ENCODE measurements at places on chromosomes 11 and 22.

DNA sequence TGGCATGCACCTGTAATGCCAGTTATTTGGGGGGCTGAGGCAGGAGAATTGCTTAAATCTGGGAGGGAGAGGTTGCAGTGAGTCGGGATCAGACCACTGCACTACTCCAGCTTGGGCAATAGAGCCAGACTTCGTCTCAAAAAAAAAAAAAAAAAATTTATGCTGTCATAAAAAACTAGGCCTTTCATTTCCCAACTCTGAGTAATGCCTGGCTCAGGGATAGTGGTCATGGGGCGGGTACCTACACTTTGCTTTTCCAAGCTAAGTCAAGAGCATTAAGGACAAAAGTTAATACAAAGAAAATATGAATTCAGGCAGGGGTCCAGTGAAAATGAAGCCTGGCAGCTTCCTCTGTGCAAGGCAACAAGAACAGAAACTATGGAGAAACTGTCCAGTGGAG lies 16.3 kb downstream of the CPSF7 start:
- DNase-seq = no peak

DNA sequence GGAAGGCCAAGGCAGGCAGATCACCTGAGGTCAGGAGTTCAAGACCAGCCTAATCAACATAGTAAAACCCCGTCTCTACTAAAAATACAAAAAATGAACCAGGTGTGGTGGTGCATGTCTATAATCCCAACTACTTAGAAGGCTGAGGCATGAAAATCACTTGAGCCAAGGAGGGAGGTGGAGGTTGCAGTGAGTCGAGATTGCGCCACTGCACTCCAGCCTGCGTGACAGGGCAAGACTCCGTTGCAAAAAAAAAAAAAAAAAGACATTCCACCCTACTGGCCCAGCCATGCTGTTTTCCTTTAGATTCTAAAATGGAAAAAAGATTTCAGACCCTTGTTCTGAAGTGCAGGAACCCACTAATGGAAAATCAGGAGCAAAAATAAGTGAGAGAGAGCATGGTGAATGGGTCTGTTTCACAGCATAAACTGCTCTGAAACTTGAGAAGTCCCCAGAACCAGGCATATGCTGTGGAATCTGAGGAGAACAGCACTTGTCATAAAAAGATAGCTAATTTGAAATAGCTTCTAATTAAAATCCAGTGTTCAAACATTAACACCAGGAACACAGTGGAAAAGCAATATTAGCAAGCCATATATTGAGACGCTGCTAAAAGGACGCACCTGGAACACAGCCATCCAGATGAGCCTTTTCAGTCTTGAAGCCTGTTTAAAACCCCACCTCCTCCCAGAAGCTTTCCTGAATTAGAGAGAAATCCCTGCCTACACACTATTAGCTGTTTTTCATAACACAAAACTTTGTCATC lies 66.3 kb upstream of the CHRM4 start:
- DNase-seq = no peak

DNA sequence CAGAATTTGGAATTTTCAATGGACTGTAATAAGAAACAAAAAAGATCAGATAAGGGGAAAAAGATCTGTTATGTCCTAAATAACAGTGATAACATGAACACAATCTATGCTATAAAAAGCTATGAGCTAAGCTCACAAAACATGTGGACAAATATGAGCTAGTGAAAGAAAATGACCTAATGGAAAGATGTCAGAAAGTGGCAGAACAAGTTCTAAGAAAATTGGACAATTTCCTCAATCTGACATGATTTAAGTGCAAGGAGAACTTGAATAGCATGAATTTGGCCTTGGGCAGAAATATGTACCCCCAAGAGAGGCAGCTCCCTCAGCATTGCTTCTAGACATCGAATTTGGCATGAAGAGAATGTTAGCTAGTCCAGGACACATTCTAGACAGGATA lies 212.0 kb upstream of the PGR start:
- DNase-seq = no peak

DNA sequence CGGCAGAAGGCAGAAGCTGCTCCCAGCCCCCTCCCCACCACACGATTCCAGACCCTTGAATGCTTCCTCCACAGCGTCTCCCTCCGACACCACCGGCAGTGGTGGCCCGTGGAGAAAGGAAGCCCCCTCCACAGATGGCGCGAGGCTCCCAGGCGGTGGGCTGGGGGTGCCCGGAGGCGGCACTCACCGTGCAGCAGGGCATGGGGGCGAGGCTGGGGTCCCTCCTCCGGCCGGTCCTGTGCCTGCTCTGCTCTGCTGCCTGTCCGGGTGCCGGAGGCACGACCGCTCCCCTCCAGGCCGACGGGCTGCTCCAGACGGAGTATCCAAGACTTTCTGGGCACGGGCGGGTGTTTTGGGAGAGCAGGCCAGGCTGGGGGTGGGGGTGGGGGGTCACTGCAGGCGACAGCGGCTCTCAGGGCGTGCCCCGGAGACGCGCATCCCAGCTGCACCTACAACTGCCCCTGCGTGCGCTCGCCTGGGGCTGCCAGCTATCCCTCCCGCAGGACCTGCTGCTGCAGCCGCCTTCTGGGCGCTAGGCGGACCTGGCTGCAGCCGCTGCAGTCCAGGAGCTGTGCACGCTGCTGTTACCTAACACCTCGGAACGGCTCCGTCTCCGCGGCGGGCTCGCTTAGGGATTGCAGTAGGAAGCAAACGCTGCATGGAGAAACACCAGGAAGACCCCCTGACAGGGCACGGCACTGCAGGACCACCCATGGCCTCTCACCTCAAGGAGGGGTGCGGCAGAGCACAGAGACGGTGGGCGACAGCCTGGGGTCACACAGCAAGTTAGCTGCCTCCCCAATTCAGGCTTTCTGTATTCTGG lies 15.2 kb downstream of the MRGPRG start:
- no peak for DNase-seq

- DNase-seq = no peak
These were observed 16.1 kb downstream of the C2CD3 start for GRCh38 chr11:74154620-74155281.

DNA sequence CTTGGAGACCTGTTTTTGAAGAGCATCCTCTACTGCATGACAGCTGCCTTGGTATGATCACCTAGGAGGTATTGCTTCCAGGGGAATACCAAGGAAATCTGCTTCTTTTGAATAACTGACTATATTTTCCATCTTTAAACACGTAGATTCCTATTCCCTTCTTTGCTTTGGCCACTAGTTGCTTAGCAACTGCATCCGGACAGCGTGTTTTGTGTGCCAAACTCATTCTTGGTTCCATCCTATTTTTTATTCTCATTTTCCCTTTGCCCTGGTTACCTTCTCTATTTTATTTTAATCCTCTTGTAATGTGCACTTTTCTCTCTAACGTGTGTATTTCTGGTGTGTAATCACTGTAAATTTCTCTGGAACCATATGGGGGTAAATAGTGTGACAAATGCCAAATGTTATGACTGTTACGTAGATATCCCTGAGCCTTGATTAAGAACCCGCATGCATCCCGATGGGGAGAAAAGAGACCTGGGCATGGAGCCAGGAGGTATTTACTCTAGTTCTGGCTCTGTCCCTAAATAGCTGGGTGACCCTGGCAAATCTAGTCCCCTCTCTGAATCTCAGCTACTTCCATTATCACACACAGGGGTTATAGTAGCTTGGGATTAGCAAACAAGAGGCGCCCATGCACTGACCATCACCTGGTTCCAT lies 241.7 kb downstream of the MIAT start:
- DNase-seq = no peak

DNA sequence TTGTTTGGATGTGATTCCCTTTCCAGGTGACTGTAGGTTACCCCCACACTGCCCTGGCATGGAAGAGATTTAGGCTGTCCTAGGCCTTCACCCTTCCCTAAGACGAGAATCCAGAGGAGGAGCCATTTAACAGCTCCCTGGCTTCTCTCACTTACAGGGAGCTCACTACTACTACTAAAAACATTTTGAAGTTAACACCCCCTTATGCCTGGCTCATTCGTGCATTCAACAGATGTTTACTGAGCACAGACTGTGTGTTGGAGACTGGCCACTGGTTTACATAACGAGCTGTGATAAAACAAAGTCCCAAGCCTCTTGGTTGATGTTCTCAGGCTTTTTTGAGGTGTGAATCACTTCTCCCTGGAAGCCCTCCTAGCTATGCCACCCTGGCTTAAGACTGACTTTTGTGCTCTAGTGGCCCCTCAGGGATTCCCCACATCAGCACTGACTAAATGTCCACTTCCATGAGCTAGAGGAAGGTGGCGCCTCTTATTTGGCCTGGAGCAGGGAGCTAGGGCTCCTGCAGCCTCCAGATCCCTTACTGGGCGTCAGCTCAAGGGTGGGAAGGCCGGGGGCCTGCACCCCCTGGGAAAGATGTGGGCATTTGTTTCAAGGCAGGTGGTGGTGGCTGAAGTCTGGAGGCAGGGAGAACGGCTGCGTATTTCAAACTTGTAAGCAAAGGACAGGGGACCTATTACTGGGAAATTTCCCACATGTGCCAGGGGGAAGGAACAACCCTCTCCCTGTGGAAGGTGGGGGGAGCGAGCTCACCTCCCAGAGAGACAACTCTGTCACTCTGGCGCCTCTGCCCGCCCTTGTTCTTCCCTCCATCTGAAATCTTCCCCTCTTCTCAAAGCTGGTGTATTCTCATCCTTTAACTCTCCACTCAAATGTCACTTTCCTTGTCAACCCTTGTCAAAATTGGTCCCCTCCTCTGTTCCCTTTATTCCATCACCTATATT lies 19.4 kb upstream of the MALAT1 start:
- DNase-seq = no peak

- DNase-seq = no peak
These were observed 4.5 kb upstream of the MAPK8IP1 start for GRCh38 chr11:45880772-45881570.

DNA sequence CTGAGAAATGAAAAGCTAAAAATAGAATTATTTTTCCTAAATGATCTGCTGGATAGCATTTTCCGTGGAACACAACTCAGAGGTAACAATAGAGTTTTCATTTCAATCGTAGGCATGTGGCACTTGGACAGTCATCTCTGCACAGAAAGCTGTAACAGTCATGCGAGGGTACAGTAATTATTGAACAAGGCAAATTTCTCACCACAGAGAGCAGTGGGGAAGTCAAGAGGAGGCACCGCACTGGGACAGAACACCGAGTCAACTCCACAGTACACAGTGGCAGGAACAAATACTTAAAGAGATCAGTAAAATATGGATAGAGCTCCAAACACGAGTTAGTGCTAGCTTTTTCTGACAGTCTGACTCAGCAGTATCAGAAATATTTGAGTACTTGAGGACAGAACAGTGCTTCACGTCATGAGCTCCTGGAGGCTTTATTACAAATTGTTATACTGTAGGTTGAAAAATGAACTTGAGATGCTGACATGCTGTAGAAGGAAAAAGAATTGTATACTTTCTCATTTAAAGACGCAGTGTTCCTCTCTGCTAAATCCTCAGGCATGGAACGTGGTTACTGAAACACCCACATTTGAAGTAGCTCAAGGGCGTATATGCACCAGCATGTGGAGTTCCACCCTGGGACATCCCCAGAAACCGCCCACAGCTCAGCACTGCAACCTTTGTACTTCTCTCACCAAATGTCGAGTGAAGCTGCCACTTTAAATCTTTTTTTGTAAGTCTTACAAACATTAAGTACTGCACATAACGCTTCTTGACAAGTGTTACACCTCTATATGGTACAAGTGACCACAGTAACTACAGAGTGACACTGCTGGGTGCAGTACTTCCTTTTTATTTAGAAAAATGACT lies 27.4 kb upstream of the YPEL1 start:
- DNase-seq = no peak

DNA sequence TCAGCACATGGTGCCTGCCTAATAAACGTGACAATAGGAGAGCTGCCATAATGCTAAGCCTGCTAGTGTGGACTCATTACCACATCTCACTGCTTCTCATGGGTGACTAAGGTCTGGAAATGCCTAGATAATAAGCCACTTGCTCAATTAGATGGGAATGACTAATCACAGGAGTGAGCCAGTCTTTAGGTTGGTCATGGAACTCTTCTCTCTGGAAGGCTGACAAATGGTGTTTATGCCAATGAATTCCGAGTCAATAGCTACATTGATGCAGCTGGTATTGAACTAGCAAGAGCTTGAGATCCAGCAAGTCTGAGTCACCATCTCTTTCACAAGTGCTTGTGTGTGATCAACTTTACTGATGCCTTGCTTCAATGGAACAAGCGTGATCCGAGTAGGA lies 334.9 kb downstream of the OPCML start:
- no peak for DNase-seq

- peak; percentile 62 for DNase-seq
These were observed 101.2 kb downstream of the BCR start for GRCh38 chr22:23281406-23282088.

DNA sequence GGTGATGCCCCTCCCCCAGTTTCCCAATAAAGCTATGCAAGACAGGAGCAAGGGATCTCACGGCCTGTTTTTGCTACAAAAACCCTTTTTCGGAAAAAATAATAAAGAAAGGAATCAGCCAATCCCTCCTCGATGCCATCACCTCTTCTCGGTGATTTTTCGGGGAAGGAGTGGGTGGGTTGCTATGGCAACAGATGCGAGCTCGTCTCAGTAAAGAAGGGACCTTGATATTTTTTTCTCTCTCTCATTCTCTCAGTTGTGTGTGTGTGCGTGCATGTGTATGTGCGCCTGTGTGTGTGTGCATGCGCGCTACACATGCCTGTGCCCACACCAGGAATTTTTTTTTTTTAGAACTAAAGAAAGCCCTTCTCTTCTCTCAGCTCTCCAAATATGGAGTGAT lies 3.8 kb upstream of the NPAS4 start:
- no peak for DNase-seq

DNA sequence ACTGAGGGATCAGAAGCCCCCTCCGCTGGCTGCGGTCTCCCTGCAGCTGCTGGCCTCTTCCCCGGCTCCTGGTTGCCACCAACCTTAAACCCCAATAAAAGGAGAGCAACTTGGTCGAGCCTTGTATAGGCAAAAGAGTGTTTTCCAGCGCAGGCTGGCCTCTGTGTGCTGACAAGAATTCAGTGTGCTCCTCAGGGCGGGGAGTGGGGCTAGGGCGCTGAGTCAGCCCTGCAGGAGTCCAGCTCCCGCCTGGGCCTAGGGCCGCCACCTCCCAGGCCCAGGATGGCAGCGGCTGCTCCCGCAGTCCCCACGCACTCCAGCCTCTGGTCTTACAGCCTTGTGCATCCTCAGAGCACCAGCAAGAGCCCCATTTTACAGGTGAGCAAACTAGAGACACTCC lies at the start of gene SHISAL1:
Gene SHISAL1, minus strand, starts transcription at position 186 of the 400 bp plus-strand sequence. CDS start 12,006 bp downstream, outside the sequence.
- no peak for DNase-seq

- no peak for DNase-seq
These were observed 3.3 kb upstream of the BACE1 start for GRCh38 chr11:117319214-117319840.

DNA sequence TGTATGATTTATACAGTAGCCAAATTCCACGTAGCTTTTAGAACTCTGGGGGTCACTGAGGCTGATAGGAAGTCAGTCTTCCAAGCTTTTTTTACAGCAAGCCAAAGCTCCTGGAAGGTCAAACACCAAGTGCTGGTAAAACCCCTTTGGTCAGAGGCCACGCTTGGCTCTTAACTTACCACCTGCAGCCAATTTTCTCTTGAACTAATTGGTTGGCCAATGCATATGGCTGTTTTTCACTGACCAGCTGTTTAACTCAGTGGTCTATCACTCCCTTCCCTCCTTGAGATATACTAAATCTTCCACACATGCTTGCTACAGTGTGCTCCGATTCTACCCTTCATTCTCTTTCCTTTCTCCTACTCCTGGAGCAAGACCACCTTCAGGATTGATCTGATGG lies 116.0 kb downstream of the FAR1 start:
- no peak for DNase-seq

GRCh38 chr11:66717925-66718319 lies 11.1 kb downstream of the SPTBN2 start:
- no peak for DNase-seq

- no peak for DNase-seq
These were observed 9.5 kb downstream of the SDHD start for GRCh38 chr11:112096194-112096593.

Data from stimulated activated CD4-positive, alpha-beta T cell treated with anti-CD3 and anti-CD28 coated beads, TNF-alpha, amount 100 ng/mL, for 1 hour (primary cell).